ENCODE measurements at places on chromosomes 6 and 20. TPM values are rescaled to one million over a fixed set of nuclear protein-coding genes. Genes with fewer than 3 reads are reported as not detected.

DNA sequence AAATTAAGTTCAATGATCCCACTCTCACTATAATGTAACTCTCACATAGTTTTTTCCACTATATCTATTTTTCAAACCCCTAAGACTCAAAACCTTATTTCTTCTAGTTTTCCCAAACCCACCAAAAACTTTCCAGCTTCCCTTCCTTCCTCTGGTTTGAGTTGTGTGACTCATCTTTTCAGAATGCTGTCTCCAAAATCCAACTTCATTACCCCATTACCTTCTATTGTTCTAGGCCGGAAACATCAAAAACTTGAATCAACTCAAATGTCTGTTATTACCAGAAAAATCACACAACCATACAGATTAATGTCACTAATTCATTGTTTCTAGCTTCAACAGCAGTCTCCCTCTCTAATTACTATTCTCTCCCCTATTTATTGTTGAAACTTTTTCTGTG is 1090.3 kb downstream of the HACE1 start:
- no peak for DNase-seq

DNA sequence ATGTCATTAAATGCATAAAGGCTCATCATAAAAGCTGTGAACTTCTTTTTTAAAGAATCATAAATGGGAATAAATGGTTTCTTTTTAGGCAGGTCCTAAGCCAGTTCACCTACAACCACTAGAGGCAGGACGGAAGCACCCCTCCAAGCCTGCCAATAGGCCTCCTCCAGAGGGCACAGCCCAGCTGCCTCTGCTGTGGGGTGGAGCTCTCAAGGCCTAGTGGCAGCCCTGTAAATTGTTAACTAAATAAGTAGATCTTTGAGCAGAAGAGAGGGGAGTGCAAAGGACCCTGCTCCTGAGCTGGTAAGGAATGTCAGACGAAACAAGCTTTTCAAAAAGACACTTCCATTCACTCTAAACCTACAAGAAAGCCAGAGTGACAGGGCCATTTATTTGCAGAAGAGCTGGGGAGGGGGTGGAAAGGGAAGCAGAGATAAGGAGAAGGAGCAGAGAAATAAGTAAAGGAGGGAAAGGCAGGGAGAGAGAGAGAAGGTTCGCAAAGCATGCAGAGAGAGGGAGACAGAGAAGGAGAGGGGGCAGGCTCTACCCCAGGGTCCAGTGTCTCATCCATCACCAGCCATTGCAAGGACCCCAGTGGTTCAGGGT is 18.0 kb upstream of the MAFB start:
- no peak for DNase-seq

DNA sequence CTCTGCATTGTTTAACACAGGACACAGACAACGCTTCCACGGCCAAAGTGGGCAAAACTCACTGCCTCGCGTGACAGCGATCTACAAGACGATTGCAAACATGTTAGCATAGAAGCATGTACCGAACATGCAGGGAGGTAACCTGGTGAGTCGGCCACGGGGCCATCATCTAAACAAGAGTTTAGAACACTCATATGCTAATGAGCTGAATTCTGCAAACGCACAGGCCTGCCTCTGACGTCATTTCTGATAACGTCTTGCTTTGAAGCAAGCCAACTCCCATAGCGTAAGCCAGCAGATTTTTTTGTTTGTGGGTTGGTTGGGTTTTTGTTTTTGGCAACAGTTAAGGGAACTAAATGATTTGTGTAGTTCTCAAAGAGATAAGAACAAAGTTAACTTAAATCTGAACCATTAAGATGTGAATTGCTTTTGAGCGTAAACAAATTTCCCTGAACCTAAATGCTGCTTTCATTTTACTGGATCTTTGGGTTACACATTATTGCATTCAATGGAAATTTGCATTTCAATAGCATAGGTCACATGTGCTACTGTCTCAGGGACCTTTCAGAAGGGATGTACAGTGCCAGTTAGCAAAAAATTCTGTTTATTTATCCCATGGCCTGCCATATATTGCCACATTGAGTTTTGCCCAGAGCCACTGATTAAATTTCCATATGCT is 184.5 kb upstream of the PDE10A start:
- DNase-seq: peak; percentile 77

Gene RBBP8NL
- total RNA-seq: not detected

Gene MCUR1
- 12.2 TPM for total RNA-seq

- DNase-seq: no peak
These were observed 2.3 kb downstream of the SIRPA start for GRCh38 chr20:1897541-1897940.

DNA sequence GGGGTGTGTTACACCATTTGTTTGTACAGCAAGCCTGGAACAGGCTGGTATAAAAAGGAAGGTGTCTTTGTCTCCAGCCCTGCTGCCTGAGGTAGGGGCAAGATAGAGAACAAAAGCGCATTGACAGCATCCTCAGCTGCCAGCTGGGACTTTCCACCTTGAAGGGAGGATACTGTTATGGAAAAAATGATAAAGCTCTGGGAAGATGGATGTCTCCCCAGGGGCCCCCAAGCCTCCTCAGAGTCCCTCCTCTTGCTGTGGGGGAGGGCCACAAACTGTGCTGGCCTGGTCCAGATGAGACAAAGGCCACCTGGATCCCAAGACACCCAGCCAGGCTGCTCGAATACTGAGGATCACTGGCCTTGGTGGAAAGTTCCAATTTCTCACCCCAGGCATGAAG is 13.0 kb downstream of the REM1 start:
- no peak for DNase-seq

GRCh38 chr6:54156650-54157250 is 45.5 kb downstream of the MLIP start:
- no peak for DNase-seq

DNA sequence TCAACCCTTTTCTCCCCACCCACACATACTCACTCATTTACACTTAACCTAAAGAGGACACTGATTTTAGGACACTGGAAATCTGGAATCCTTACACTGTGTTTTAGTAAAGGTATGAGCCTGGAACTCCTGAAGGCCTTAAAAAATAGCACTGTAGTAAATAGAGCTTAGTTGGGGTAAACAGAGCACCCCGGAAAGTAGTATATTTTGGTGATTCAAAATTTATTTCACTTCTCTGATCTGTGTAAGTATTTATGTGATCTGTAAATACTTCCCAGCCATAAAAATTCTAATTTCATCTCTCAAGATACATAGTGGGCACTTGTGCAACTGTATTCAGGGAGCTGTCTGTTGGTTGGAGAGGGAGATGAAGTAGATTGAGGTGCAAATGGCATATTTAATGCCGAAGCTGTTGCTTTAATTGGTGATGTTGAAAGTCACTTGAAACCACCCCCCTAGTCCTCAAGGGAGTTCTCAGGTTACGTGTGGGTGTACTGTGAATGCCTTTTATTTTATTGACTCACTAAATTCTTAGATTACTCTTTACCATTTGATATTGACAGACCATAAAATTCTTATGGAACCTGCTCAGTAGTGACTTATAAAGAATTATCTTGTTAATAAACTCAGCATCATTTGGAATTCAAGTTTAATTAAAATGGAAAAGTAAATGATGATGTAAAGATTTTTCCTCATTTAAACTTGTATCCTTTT is 154.9 kb downstream of the SOX4 start:
- no peak for DNase-seq

DNA sequence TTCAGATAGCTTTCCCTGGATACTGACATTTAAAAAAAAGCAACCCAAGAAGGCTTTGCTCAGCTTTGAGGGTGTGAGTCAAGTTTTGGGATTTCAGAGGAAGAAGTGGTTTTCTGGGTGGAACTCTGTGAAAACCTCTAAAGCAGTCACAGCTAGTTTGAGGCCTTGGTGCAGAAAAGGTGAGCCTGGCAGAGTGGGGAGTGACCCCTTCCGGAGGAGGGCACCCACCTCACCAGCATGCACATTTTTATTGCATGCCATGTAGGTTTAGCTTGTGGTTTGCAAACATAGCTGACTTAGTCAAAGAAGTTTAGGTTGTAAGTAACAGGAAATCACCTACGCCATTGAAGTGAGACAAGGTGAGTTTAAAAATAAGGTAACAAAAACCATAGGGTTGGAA is 146.8 kb upstream of the PMEPA1 start:
- DNase-seq: no peak

Gene TRERF1
- 6.5 TPM for total RNA-seq

- DNase-seq: no peak
These were observed 154.3 kb upstream of the TENT5A start for GRCh38 chr6:81906709-81907204.

Gene MAP7
- total RNA-seq: 1.3 TPM

DNA sequence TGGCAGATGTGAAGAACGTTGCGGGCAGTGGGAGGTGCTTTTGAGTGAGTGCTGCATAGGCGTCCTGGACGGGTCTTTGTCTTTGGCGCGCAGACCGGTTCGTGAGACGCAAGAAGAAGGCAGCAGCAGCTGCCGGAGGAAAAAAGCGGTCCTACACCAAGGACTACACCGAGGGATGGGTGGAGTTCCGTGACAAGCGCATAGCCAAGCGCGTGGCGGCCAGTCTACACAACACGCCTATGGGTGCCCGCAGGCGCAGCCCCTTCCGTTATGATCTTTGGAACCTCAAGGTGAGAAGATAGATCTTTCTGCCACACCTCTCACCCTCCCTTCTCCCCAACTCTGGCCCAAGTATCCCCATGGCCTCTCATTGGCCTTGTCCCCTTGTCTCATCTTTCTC is 1.1 kb downstream of the ABT1 start:
- DNase-seq: no peak

Gene CRISP3
- not detected for total RNA-seq

DNA sequence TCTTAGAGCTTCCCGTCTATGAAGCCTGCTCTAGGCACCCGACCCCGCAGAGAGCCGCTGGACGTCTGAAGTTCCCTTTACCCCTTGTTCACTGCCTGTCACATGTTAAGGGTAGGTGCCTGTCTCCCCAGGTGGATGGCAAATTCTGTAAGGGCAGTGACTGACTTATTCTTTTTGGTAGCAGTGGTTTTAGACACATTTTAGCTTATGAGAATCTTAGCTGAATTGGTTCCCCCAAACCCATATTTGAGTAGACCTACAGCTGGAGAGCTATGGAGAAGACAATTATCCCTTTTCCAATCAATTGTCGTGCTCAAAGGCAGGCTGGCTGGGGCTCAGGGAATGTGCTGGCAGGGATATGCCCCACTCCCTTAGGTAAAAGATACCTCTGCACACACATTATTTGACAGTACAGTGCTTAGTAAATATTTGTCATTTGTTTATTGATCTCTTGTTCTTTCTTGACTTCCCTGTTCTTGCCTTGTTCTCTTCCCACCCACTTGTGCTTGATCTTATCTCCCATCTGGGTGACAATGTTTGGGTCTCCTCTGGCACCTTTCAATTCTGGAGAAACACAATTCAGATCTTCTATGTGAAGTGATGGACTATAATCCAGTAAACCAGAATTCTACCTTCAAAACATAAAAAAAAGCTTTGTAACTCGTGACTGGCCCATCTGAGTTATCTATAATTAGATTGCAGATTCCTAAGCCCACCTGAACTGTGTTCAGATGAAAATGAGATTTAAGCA is 114.3 kb upstream of the SLC2A12 start:
- peak; percentile 70 for DNase-seq

- no peak for DNase-seq
These were observed 15.4 kb downstream of the FKBP1A start for GRCh38 chr20:1377341-1377871.

Gene PLN
- total RNA-seq: 5.2 TPM

Gene MOG
- total RNA-seq: not detected

- DNase-seq: no peak
These were observed 18.8 kb downstream of the TBPL1 start for GRCh38 chr6:133971861-133972260.

- DNase-seq: no peak
These were observed 164.2 kb downstream of the PRL start for GRCh38 chr6:22132656-22133055.

- no peak for DNase-seq
These were observed 231.6 kb downstream of the THBS2 start for GRCh38 chr6:169022079-169022478.

DNA sequence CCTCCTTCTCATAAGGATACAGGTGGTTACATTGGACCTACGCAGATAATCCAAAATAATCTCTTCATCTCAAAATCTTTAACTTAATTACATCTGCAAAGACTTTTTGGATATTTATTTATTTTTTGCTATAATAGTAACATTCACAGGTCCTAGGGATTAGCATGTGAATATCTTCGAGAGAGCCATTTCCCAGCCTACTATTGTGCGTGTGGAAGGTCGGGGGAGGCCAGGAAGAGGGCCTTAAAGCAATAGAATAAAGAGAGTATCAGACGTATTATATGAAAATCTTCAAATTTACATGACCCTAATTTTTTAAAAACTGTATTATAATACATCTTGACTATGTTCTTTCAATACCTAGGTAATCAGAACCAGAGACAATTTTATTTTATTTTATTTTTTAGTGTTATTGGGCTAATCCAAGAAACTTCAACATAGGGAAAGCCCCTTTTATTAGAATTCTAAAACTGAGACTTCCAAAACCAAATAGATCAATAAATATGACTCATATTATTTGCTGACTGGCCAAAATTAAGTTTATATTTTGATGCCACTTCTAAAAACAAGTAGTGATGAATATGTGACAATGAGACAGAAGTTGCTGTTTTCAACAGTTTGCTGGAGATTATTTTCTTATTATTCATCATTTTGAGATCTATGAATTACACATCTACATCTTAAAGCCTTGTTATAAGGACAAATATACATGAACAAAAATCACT is 536.1 kb downstream of the NKAIN2 start:
- DNase-seq: no peak

DNA sequence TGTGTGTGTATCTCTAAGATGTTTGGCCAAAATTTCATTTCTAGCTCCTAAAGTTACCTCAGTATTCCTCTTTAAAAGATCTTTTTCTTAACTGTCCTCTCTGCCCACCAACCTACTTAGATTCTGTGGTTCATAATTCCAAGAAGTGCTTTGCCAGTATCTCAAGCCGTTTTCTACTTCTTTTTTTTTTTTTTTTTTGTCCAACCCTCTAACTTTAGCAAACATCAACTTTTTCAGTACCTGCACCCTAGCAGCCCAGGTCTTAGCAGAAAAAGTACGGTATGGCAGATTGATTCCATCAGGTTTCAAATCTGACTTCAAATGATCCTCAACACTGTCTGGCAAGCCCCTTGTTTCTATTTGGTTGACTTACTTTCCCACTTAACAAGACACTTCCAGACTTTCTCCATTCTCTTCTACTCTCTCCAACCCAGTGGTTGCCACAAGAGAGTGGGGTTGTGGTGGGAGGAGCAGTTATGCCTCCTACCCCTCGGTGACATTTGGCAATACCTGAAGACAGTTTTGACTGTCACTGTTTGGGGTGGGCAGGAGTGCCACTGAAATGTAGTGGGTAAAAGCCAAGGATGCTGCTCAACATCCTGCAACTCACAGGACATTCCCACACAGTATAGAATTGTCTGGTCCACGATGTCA is 10.8 kb upstream of the MAN1A1 start:
- no peak for DNase-seq

- no peak for DNase-seq
These were observed 4.4 kb downstream of the MYLK2 start for GRCh38 chr20:31823360-31824124.

Data from fibroblast of villous mesenchyme (primary cell).